ENCODE measurements at places on chromosomes 1 and 21.

GRCh38 chr1:56399795-56400194 lies 179.6 kb downstream of the PLPP3 start:
- DNase-seq: no peak

DNA sequence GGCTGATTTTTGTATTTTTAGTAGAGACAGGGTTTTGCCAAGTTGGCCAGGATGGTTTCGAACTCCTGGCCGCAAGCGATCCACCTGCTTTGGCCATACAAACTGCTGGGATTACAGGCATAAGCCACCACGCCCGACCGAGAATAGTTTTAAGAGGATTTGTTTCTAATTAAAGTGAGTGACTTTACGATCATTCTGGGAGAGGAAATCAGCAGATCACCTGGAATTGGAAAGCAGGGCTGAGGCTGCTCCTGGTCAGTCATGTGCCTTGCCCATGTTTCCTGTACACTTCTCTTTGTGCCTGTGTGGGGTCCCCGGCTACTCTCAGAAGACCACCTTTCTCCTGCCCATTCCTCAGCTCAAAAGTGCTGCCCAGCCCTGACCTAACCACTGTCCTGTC lies 33.9 kb downstream of the ZBTB8B start:
- no peak for DNase-seq

DNA sequence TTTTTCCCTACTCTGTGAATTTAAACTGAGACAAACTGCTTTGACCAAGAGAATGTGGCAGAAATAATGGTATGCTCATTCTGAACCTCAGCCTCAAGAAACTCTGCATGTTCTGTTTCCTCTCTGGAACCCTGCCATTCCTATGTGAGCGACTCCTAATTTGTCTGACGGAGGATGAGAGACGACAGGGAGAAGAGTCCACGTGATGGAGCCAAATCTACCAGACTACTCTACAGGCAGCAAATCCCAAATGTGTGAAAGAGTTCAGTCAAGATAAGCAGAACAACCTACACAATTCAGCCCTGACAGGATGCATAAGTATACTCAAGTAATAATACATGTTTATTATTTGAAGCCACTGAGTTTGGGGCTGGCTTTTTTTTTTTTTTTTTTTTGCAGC lies 153.5 kb downstream of the DPYD start:
- DNase-seq: no peak

DNA sequence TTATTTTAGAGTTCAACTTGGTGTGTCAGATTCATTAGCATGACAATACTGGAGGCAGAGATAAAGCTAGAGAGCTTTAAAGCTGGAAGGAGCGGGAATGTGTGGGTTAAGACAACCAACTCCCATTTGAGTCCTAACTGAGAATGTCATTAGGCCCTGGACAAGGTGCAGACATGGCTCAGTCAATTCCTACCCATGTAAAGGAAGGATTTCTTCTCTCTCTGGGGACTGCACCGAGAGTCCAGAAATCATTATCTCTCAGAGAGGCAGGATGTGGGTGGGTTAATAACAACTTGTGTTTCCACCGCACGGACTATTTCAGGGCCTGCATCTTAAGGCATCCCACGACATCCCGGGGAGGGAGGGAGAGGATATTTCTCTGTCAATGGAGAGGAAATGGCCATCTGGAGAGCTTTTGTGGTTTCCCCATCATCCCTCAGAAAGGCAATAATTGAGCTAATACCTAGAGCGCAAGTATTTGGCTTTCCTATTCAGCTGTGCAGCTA lies 46.7 kb upstream of the SARS1 start:
- DNase-seq: no peak

GRCh38 chr21:33869873-33870272 lies 45.7 kb downstream of the ATP5PO start:
- no peak for DNase-seq

DNA sequence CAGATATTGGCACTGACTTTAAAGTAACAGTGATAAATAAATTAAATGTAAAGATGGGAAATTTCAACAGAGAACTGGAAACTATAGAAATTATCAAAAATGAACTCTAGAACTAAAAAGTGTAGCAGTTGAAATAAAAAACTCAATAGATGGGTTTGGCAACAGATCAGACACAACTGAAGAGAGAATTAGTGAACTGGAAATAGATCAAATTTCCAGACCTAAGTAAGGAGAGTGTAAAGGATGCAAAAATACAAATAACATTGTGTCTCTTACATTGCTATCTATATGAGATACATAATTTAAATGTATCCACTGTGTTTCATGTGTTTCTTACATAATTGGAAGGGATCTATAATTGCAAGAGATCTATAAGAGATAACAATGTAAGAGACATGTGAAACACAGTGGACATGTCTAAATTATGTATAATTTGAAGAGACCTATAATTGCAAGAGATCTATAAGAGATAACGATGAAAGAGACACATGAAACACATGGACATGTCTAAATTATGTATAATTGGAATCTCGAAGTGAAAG lies 32.1 kb upstream of the ZNF362 start:
- DNase-seq: no peak

GRCh38 chr21:19353256-19353655 lies 949.7 kb upstream of the TMPRSS15 start:
- DNase-seq: no peak

GRCh38 chr1:83839566-83840173 lies 159.3 kb downstream of the TTLL7 start:
- no peak for DNase-seq

- DNase-seq: no peak
Measured at GRCh38 chr1:229402993-229403392, 30.9 kb downstream of the ACTA1 start.

Data from activated CD4-positive, alpha-beta T cell treated with anti-CD3 and anti-CD28 coated beads for 36 hours (primary cell).